Ascending aorta (tissue), 2 donors: ENCODE measurements at places on chromosomes 1 and 21. TPM values are rescaled to one million over a fixed set of nuclear protein-coding genes. Genes with fewer than 3 reads are reported as not detected.

GRCh38 chr1:26164036-26164860 is 4.5 kb downstream of the C1orf232 start:
- DNase-seq: no peak

DNA sequence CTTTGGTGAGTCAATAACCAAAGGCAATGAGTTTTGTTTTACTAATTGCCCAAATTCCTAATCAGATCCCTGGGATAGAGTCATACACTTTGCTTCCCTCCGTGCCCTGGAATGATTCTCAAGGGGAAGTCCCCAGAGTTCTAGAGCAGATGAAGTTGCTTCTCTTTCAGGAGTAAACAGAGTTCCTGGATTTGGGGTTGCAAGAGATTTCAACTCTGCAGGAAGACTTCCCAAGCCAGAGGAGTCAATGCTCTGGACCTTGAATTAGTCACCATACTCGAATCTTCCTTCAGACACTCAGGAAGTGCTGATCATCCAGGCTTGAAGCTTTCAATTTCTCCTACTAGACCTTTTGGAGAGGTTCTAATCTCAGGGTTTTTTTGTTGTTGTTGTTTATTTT is 39.6 kb downstream of the FCER1A start:
- no peak for DNase-seq

GRCh38 chr1:160645386-160646130 is 1.3 kb downstream of the SLAMF1 start:
- no peak for DNase-seq

- DNase-seq: no peak
Measured at GRCh38 chr1:216632980-216633379, 90.2 kb downstream of the ESRRG start.

The OR6N1 gene
- not detected for total RNA-seq

- no peak for DNase-seq
Measured at GRCh38 chr1:67192902-67193301, 26.6 kb downstream of the IL23R start.

DNA sequence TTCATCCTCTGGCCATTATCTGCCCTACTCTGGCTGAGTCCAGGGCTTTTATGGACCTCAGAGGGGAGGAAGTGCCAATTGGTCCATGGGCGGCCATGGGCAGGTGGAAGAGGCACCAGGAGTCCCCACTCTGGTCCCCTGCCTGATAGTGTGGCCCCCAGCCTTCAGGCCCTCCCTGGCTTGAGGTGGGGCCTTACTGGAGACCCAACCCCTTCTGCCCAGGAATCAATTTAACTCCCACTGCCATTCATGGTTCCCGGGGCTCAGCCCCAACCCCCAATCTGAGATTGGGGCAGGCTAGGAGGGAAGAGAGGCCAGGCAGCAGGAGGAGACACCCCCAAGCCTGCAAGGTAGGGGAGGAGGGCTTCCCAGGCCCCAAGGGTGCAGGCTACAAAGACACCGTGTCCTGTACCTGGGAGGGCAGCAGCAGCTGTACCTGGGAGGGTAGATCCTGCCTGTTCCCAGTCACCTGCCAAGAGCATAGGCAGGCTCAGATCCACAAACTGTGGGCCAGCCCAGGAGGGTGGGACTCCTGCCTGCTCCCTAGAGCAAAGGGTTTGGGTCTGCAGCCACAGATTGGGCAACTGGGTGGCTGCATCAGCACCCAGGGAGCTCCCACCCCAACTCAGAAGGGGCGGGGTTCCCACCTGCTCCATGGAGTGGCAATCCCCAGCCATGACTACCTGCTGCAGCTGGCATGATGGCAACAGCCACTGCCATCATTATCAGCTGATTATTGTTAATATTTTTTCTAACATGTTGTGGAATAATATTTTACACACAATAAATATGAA is 1044.1 kb upstream of the B3GALT2 start:
- DNase-seq: no peak

DNA sequence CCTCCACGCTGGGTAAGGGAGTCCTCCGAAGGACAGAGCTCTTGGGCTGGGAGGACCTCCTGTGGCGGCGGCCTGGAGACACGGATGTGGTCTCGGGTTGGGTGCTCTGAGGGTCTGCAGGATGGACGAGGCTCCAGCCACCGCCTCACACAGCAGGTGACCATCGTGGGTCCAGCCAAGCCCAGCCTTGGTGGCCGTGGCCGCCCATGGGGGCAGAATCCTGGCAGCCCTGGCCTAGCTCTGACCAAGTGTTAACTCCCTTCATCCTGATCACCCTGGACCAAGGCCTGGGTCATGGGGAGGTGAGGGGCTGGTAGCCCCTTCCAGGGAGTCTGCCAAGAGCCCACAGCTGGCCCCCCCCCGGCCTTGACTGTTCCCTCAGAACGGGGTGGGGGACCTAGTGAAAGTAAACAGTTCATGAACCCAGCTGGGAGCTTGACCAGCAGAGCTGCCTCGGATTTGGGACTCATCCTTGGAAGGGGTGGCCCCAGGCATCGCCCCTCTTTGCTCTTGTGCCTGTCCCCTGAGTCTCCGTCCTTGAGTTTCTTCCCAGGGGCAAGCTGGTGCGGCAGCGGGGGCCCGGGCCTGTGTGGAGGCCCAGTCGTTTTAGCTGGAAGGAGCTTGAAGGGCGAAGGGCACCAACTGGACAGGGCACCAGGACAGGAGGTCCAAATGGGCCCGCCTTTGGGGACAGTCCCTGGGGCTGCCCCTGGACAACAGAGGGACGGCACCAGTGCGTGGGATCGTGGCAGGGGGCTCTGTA is 17.8 kb downstream of the ARHGEF16 start:
- no peak for DNase-seq

DNA sequence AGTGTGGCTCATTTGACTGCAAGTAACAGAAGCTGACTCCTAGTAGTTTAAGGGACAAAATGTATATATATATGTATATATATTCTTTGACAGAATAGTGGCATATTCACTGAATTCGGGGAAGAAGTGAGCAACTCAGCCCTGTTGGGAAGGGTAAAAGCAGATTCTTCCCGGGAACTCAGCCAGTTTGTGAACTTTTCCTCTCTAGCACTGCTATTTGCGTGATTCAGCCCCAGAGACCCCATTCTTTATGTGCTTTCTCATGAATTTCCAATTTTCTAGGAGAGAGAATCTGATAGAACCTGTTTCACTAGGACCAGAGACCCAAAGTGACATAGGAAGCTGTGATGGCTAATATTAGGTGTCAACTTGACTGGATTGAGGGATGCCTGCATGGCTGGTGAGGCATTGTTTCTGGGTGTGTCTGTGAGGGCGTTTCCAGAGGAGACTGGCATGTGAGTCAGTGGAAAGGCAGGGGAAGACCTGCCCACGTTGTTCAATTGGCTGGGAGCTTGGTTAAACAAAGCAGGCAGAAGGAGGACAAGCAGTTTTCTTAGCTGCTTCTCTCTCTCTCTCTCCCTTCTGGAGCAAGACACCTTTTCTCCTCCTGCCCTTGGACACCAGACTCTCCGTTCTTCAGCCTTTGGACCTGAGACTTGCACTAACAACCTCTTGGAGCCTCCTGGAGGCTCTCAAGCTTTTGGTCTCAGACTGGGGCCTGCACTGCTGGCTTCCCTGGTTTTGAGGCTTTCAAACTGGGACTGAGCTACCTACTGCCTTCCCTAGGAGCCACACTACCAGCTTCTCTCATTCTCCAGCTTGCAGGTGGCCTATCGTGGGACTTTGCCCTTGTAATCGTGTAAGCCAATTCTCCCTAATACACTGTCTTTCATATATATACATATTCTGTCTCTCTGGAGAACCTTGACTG is 93.4 kb upstream of the KCNK1 start:
- no peak for DNase-seq

DNA sequence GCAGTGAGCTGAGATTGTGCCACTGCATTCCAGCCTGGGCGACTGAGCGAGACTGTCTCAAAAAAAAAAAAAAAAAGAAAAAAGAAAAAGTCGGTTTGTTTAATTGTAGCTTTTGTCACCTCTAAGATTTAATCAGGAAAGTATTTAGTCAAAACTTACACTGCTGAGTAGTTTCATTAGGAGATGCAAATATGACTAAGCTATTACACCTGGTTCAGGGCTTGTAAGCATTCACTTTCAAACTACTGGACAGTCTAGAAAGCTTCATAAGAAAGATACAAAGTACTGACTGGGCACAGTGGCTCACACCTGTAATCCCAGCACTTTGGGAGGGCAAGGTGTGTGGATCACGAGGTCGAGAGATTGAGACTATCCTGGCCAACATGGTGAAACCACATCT is 75.9 kb upstream of the CACYBP start:
- no peak for DNase-seq

- no peak for DNase-seq
Measured at GRCh38 chr21:40568807-40569206, 278.2 kb downstream of the DSCAM start.

The PGLYRP3 gene
- total RNA-seq: not detected

DNA sequence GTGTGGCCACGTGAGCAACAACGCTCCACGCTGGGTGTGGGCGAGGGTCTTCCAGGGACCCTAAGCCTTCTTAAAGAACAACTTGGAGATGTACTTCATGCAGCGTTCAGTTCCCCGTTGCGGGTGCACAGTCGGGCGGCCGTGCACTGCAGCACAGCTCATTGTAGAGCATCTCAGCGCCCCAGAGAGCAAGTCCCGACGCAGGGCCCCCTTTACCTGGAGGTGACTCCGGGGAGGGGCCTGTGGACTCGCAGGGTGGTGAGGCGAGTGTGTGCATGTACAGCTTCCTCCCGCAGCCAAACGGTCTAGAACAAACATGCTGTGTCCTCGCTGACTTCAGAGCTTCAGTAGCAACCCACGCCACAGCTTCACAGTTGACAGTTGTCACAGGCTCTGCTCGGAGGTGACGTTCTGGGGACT is 19.5 kb downstream of the RRP1 start:
- DNase-seq: no peak

GRCh38 chr1:199482426-199482825 is 545.1 kb upstream of the NR5A2 start:
- DNase-seq: no peak

GRCh38 chr21:42276076-42276475 is 39.1 kb downstream of the TFF3 start:
- DNase-seq: no peak

The SHE gene
- total RNA-seq: 107 TPM

GRCh38 chr1:34108269-34108668 is 56.8 kb downstream of the CSMD2 start:
- DNase-seq: no peak

- DNase-seq: no peak
Measured at GRCh38 chr21:32367158-32367557, 25.7 kb downstream of the URB1 start.

GRCh38 chr1:173241528-173242347 is 34.6 kb upstream of the TNFSF4 start:
- DNase-seq: no peak

- DNase-seq: no peak
Measured at GRCh38 chr1:115677182-115677555, 35.4 kb downstream of the VANGL1 start.

- DNase-seq: no peak
Measured at GRCh38 chr21:43280949-43281633, 112.3 kb downstream of the CRYAA start.

DNA sequence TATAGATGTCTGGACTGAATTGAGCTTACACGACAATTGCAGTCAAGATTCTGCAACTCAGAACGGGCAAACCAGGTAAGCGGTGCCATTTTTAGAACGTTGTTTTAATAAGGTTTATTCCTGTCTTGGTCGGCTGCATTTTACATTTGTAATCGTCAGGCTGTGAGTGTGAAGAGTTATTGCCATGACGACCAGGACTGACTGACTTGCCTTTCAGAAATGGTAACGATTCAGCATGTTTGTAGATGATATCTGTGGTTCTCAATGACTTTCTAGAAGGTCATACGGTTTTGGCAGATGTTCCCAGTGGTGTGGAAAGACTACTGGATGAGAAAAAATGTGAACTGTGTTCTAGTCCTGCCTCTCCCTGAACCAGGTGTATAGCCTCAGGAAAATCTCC is 271.3 kb upstream of the B3GALT2 start:
- no peak for DNase-seq

DNA sequence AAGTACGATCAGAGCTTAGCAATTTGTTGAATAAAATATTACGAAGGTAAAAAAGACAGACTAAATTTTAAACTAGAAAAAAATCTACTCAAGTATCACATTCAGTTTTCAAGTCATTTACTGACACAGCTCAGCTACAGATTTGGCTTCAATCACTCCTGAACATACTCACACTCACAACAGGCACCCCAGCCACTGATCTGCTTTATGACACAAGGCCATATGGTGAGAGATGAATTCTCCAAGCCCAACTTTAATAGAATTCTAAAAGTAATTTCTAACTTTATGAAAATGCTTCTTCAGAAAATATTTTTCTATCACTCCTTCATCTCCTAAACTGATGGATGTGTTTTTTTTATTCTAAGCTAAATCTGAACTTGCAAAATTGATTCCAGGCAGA is 337.1 kb downstream of the HHIPL2 start:
- DNase-seq: no peak

GRCh38 chr21:38303300-38303699 is 46.5 kb downstream of the KCNJ15 start:
- peak; percentile 65 for DNase-seq
